ENCODE measurements at places on chromosomes 1 and 21. TPM values are rescaled to one million over a fixed set of nuclear protein-coding genes. Genes with fewer than 3 reads are reported as not detected.

MARK1 gene
- total RNA-seq, result 11.2 TPM

RAB3B gene
- 5.6 TPM for total RNA-seq

NKAIN1 gene
- 0.35 TPM for total RNA-seq

EFNA1 gene
- total RNA-seq, result 110 TPM

NTRK1 gene
- 1.3 TPM for total RNA-seq

ALX3 gene
- total RNA-seq, result not detected

SLC25A33 gene
- 4.8 TPM for total RNA-seq

Data from mucosa of descending colon (tissue), 3 donors.